ENCODE measurements at places on chromosomes 12 and 14.

DNA sequence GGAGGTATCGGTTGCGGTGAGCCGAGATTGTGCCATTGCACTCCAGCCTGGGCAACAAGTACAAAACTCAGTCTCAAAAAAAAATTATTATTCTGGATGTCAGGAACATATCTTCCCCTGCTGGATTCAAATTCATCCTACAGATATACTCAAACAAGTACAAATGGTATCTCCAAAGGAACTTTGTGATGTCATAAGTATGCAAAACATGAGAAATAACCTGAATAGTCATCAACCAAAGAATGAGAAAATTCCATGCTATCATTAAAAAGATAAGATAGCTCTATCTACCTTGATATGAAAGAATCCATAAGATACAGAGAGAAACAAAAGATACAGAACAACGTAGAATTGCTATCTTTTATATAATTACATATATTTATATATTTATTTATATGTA is 67.7 kb downstream of the EEA1 start:
- DNase-seq, result no peak

GRCh38 chr12:18283831-18284230 is 22.5 kb downstream of the PIK3C2G start:
- DNase-seq, result no peak

GRCh38 chr14:71591929-71592328 is 340.3 kb upstream of the RGS6 start:
- DNase-seq, result peak; percentile 7

DNA sequence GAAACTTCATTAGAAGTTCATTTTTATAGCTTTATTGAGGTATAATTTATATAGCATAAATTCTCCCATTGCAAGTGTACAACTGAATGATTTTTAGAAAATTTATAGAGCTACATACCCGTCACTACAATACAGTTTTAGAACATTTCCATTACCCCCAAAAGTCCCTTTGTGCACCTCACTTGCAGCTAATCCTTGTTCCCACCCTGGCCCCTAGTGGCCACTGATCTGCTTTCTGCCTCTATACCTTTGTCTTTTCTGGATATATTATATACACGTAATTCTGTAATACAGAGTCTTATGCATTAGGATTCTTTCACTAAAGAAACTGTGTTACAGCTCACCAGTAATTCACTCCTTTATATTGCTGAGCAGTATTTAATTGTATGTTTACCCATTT is 145.1 kb upstream of the DIO2 start:
- DNase-seq, result no peak

DNA sequence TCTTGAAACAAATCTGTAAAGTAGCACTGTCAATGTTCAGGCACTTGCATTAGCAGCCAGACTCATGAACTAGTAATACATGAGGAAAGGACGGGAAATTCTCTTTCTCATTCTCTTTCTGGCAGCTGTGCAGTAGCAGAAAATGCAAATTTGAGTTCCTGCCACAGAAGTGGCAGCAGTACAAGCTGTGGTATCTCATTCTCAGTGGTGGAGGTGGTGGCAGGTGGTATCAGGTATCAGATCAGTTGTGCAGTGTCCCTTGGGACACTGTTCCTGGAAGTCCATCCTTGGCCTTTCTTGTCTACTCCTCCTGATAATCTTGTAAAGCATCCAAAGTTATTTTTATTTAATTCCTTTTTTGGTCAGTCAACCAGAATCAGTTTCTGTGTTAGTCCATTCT is 103.0 kb downstream of the C12orf42 start:
- no peak for DNase-seq

GRCh38 chr14:104461676-104462449 is 117.7 kb upstream of the C14orf180 start:
- no peak for DNase-seq

GRCh38 chr12:61367281-61367785 is 892.9 kb upstream of the USP15 start:
- DNase-seq, result no peak

- DNase-seq, result no peak
Measured at GRCh38 chr14:42277840-42278239, 671.2 kb downstream of the LRFN5 start.

- DNase-seq, result peak; percentile 78
Measured at GRCh38 chr12:88580051-88580871, at the start of gene KITLG. Gene KITLG (minus strand): TSS chr12:88580471. CDS start chr12:88580278, 193 bp downstream.

DNA sequence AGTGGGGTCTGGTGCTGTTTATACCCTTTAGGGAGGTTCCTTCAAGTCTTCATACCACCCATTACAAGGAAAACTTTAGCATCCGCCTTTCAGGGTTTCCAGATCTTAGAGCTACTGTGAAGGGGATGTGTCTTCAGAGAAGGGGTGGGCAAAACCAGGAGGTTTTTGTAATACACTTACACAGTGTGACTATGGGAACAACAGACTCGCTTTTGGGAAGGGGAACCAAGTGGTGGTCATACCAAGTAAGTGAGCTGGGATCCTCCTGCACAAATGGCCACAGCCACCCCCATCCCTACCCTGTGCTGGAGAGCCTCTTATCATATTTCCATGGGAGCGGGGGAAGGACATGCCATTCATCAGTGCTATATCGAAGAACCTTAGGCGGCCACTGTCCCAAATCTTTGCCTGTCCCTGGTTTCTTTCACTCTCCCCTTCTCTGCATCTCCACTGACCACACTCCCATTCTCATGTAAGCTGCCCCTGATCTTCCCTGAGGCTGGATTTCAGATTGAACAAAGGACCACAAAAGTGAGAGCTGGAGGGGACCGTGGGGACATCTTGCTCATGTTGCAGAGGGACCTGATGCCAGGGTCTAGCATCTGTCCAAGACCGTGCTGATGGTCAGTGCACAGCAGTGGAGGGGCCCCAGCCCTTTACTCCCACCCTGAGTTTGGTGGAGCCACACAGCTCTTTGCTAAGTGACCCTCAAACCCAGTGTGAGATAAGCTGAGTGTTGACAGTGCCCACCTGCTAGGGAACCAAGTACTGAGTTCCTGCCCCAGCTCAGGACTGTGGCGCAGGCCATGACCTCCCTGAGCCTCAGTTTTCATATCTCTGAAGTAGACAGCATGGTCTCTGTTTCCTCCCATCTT is 51.4 kb downstream of the DAD1 start:
- no peak for DNase-seq

DNA sequence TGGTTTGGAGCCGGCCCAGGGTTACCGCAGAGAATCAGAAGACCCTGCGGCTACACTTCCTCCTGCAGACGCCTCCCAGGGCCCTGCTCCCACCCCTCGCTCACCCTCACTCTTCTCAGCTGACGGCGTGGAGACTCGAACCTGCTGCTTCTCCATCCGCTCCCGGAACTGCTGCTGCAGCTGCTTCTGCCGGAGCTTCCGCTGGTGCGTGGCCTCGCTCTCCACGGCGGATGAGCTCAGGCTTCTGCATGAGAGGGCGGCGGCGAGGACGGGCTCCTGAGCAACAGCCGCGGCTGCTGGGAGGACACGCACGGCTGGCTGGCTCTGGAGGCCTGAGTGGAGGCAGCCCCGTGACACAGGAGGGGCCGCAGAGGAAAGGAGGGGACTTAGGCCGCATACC is 33.3 kb downstream of the RAD52 start:
- no peak for DNase-seq

DNA sequence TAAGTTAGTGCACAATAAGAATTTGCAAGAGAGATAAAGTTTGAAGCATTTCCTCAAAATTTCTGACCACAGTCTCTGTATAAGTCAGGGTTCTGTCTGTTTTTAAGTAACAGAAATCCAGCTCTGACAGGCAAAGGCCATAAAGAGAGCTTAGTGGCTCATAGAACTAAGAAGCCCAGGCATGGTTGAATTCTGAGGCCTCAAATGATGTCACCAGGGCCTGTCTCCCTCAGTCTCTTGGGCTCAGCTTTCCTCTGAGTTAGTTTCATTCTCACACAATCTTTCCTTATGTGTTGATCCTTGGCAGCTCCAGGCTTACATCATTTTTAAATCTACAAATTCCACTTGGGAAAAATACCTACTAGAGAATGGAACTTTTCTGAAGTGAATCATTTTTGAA is 173.4 kb upstream of the ATP2B1 start:
- no peak for DNase-seq

GRCh38 chr14:102120888-102121287 is 18.8 kb upstream of the WDR20 start:
- no peak for DNase-seq

DNA sequence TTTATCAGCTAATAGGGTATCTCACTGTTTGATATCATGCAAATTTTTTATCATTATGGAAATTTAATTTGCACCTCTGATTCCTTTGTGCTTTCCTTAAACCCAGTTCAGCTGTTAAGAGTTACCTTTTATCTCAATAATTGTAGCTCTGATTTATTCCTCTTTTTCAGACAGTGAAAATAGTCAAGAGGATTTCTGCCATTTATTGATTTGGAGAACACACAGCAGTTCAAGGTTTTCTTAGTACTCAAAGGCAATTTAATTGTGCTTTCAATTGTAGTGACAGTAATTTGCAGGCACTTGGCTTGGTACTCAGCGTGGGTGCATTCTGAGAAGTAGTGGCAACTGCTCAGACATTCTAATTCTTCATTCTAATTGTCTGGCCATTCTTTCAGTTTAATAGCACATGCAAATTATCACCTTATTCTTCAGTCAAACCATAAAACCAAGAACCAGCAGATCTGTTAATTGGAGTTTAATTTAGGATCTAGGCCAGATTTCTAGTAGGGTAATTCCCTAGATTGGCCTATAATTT is 709.3 kb downstream of the RPS29 start:
- no peak for DNase-seq

DNA sequence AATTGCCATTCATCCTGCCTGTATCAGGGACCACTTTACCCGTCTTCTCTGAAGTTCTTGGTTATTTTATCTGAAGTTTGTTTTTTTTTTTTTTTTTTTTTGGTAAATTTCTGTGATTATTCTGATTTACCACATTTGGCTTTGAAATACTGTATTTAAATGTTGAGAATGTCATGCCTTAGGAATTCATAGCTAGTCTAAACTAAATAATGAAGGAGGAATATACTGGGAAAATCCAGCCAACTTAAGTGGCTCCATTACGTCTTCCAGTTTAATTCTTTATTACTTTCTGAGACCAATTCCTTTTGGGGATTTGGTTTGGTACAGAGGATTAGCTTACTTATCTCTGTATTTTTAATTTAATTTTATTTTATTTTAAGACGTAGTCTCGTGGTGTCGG is 60.3 kb upstream of the KCNMB4 start:
- no peak for DNase-seq

DNA sequence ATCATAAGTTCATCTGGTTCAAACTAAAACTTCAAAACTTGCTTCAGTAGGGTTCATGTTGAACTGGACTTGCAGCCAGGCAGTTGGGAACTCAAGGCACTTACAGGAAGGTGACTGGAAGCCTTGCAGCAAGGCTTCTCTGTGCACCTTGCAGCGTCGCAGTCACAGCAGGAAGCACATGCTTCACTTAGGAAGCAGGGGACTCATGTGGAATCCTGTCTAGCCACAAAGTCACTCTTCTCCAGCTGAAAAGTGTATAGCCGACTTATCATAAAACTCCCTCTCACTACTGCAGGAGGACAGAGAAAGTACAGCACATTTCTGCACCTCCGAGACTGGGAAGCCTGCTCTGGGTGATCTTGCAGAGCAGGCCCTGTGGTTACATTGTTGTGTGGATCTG is 114.0 kb upstream of the PRB2 start:
- DNase-seq, result no peak

GRCh38 chr12:65411171-65411570 is 132.7 kb downstream of the MSRB3 start:
- no peak for DNase-seq

DNA sequence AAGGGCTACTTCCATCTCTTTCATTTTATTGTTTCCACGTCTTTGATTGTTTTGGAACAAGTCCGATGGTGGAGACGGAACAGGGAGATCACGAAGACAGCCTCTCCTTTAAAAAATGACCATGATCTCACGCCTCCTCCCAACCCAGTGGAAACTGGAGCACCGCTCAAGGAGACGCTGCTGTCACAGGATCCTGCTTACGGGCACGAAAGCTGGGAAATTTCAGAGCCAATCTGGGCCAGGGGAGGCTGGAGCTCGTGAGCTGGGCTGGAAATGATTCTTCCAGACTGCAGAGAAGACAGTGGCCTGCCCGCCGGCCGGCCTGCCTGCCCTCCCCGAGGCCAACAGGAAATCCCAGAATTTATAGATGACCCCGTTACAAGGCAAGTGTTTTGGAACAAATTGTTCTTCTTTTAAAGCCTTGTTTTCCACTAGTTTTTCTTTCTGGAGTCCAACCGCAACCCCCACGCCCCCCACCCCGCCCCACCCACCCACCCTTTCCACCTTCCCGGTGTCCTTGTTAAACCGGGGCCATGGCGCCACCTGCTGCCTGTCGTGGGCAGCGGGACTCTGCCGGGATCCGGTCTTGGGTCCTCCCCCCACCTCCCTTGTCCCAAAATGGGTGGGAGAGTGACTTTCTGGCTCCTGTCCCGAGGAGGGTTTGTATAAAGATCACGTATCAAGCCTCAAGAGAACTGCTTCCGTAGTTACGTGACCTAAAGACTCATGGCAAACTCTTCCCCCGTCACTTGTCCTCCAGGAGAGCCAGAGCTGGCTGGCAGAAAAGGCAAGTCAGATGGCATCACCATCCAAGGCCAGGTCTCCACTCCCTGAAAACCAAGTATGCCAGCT is 40.3 kb downstream of the MAP1LC3B2 start:
- peak; percentile 57 for DNase-seq

DNA sequence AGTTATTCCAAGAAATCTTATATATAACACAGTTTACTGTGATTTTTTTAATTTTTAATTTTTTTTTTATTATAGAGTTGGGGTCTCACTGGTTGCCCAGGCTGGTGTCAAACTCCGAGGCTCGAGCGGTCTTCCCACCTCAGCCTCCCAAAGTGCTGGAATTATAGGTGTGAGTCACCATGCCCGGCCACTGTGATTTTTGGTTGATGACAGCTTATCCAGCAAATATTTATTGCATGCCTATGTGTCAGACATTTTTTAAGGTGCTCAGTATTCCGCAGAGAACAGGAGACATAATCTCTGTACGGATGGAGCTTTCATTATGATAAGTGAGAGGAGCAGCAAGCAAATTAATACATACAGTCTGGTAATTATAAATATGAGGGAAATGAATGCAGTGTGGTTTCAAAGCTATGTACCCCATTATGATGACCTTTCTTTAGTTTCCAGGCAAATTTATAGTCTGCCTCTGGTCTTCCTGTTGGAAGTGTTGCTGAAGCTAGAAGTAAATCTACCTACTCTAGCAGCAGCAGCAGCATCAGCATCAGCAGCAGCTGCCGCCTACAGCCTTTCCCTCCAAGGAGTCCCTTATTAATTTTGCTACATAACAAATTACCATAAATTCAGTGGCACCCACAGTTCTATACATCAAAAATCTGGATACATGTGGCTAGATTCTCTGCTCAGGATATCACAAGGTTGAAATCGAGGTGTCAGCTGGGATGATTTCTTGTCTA is 32.3 kb downstream of the FRS2 start:
- peak; percentile 79 for DNase-seq

- no peak for DNase-seq
Measured at GRCh38 chr12:2769866-2770533, 24.8 kb upstream of the FKBP4 start.

DNA sequence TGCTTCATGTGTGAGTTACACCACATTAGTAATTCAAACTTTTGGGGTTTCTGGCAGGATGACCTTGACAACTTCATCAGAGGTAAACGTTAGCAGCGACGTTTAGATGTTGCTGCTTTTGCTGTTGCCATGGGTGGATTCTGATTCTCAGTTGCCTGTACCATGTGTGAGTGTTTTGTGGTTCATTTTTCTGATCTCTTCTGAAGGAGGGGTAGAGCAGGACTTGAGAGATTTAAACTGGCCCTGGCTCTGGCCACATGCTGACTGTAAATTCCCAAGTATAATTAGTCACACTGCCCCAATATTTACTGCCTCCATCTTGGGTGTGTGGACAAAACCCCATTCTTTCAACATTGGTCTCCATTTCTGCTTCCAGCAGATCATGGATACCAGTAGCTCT is 110.4 kb downstream of the ETV6 start:
- DNase-seq, result no peak
